ENCODE measurements at places on chromosomes 11 and 22. TPM values are rescaled to one million over a fixed set of nuclear protein-coding genes. Genes with fewer than 3 reads are reported as not detected.

Gene MMP8
- total RNA-seq = not detected

DNA sequence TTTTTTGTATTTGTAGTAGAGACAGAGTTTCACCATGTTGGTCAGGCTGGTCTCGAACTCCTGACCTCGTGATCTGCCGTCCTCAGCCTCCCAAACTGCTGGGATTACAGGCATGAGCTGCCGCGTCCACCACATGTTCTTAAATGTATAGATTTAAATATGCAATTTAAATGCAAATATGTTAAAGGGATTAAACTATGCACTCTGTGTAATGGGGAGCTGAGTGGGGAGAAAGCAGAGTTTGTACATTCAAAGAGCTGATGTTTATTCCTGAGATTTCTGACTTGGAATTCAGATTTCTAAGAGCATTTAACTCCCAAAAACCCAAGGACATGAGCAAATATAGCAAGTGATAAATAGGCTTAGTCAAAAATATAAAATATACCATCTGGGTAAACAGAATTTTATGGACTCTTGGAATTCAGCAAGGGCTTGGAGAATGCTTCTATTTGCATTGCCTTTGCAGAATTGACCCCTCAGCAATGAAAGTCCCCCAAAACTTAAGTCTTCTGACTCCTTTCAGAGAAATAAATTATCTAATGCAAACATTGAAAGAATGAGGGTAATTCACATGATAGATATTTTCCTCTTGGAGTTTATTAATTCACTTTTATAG is 170.6 kb downstream of the LUZP2 start:
- no peak for DNase-seq

GRCh38 chr11:68498321-68498720 is 37.8 kb downstream of the PPP6R3 start:
- DNase-seq = no peak

DNA sequence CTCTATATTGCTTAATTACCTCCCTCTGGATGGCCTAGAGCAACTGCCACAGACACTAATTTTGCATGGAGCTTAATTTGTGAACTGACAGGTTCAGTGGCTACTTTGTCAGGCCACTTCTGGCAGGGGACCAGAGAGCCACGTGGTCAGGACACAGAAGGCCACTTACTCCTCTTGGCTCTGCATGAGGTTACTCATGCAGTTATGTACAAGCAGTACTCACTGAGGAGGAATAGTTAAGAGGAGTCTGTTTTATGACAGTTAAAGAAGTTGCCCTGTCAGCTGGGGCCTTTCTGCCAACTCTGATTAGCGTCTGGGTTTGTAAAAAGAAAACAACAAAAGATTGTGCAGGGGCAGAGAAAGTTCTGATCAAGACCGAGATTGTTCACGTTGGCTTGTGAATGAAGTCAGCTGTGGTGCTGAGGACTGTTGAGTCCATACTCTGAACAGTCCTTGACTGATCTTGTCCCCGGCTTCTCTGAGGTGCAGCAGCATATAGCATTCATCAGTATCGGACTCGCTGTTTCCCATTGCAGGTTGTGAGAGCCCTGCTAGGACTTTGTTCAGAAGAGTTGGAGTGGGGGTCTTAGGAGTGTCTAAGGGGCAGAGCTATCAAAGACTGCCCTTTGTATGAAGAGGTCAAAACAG is 41.4 kb downstream of the PPFIBP2 start:
- no peak for DNase-seq

DNA sequence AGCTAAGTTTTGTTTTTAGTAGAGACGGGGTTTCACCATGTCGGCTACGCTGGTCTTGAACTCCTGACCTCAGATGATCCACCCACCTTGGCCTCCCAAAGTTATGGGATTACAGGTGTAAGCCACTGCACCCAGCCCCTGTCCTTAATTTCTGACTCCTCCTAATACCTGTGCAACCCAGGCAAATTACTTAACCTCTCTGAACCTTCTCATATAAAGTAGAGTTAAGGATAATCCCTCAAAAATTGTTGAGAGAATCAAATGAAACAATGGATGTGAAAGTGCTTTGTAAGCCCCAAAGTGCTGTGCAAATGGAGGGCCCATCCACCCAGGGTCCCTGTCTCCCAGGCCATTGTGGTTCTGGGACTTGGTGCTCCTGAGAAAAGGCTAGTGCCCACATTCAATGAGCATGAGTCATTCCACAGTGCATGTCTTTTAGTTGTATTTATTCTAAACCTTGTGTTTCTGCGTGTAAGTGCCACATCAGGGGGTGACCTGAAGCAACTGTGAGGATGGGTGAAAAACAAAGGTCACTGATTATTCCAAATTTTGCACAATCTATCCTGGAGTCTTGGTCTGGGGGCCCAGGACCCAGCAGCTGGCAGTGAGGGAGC is 61.4 kb upstream of the PTPRJ start:
- no peak for DNase-seq
